Inflammatory macrophage treated with lipopolysaccharide for 4 hours (primary cell): ENCODE measurements at places on chromosomes 4 and X.

DNA sequence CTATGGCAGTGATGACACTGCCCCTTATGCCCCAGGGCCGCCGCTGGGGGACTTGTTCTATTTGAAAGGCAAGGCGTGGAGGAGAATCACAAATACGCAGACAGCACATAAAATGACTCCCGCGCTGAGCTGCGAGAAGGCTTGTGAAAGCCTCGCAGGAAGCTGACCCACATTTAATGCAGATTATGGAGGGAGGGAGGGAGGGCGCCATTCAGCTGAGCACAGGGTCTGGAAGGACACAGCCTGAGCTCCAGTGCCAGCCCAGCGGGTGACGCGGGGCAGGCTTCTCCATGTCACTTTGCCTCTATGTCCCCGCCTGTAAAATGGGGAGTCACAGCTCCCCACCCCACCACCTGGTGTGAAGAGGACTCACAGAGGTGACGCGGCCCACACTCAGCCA, 14.3 kb downstream of the ABLIM2 start:
- DNase-seq, result no peak

- no peak for DNase-seq
Observed at GRCh38 chr4:8702516-8703400, 110.2 kb downstream of the CPZ start.

- DNase-seq, result peak; percentile 84
Observed at GRCh38 chr4:74444891-74445642, at the start of gene AREG. AREG (plus strand) TSS chr4:74445136; CDS start chr4:74445346, 210 bp downstream.

DNA sequence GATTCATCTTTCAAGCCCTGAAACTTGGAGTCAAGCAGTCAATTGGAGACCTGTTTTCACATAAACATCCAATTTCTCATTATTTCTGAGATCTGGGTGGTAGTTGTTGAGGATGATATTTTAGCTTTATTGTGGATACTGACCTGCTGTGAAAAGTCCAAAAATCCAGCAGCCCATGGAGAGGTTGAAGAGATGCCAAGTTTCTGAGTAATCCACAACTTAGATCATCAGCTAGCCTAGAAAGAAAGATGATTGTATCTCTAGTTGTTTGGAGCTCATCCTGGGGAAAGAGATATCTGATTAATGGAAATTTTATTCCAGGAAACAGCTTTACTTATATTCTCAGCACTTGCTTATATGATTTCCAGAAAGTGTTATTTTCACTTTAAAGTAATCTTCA, 48.6 kb upstream of the DCX start:
- no peak for DNase-seq
